ENCODE measurements at places on chromosomes 5 and 9.

GRCh38 chr5:172911976-172912375 lies 47.2 kb upstream of the RPL26L1 start:
- DNase-seq, result no peak

GRCh38 chr9:29214154-29214689 lies 1640.9 kb upstream of the C9orf72 start:
- DNase-seq, result peak; percentile 63

- DNase-seq, result peak; percentile 31
Observed at GRCh38 chr9:34665381-34666250, 3.2 kb upstream of the CCL27 start.

DNA sequence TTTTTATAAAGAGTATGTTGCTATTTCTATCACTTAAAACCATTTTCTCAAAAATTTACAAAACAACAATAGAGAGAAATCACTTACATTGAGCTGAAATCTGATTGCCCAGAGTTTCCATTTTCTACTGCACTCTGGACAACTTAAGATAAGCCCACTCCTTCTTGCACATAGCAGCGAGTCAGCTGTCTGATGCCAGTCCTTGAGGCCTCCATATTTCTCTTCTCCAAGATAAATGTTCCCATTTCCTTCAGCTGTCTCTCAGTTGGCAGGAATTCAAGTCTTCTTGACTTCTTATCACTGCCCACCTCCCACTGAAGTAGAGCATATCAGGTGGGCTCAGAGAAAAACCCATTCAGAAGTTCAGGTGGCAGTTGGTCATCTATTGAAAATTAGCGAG lies 78.5 kb upstream of the PIP5K1B start:
- no peak for DNase-seq

DNA sequence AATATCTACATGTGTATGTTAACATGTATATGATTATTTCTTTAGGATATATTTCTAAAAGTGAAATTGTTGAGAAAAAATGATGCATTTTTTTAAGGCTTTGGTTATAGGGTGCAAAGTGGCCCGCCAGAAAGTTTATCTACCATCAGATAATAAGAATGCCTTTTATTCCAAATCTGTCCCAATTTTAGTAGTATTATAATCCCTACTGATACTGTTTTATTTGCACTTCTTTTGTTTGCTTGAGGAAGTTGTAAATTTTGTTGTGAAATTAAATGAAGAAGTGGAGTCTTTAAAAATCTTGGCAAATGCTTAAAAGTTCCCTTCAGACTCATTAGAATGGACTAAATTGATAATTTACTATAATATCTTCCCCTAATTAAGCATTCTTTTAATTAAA lies 73.0 kb downstream of the NIPBL start:
- DNase-seq, result no peak

DNA sequence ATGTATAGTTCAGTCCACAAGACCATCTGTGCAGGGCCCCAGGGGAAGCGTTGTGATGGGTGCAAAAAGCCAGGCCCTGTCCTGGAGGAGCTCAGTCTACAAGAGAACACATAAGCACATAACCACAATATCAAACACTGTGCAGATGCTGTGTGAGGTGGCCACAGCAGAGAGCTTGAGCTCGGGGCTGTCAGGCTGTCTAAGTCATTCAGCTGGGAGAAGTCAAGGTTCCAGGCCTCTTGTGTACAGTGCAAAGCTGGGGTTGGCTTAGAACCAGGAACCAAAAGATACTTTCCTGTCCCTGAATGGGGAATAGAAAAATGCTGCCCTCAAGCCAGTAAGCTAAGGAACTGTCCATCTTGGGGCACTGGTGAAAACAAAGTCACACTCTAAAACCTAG lies 75.0 kb downstream of the PRDM6 start:
- no peak for DNase-seq

GRCh38 chr9:121564504-121565260 lies 65.0 kb upstream of the GGTA1 start:
- no peak for DNase-seq

DNA sequence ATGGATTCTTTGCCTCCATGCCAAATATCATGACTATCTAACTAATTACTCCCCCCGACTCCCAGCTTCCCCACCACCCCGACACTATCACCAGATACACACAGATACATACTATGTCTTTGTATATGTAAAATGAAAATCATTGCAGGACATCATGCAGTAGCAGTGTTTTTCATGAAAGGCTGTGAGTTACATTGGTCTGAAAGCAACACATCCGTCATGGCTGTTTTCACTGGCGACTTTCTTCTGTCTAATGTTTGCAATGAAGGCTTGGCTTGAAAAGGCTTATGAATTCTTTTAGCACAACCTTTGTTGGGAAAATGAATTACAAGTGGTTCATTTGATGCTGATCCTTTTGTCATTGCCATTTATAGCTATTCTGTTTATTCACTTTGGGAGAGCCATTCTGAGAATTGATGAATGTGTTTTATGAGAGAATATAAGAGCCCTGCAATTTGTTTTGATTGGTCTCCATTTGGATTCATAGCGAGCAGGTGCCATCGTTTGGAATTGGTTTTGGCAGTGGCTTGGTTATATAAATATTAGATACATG lies 103.4 kb downstream of the PIP5K1B start:
- no peak for DNase-seq

DNA sequence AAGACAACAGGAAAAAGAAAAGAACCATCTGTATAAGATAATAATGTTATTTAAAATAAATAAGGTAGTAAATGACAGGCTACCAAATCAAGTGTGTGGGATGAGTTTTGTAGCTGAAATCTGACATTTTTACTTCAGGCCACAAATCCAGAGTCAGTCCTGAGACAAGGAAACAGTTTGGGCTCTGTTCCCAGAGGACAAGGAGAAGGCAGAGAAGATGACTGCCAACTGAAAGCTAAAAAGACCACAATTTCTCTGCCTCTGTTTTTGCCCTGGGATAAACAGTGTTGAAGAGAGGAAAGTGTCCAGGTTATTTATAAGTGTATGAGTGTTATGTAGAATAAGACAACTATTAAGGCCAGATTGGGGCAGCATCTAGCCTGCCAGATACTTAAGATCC lies 180.5 kb downstream of the NFIB start:
- DNase-seq, result no peak

DNA sequence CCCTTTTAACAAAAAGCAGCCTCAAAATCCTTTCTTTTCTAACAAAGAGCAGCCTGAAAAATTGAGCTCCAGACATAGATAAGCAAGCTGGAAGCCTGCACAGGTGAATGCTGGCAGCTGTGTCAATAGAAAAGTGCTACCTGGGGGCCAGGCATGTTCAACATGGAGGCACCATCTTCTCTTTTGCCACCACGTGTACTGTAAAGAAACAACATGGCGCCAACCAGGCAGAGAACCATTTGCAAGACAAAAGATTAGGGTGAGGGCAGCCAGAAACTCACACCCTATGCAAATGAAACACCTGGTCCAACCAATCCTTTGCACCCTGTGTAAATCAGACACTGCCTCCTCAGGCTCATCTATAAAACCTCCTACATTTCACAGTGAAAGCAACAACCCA lies 96.0 kb downstream of the ACTL7B start:
- no peak for DNase-seq

- no peak for DNase-seq
Observed at GRCh38 chr9:121721770-121722169, 70.3 kb downstream of the DAB2IP start.

GRCh38 chr9:99085949-99086948 lies 18.7 kb upstream of the TGFBR1 start:
- DNase-seq, result no peak

- DNase-seq, result no peak
Observed at GRCh38 chr5:167029488-167029887, 1262.0 kb upstream of the WWC1 start.

DNA sequence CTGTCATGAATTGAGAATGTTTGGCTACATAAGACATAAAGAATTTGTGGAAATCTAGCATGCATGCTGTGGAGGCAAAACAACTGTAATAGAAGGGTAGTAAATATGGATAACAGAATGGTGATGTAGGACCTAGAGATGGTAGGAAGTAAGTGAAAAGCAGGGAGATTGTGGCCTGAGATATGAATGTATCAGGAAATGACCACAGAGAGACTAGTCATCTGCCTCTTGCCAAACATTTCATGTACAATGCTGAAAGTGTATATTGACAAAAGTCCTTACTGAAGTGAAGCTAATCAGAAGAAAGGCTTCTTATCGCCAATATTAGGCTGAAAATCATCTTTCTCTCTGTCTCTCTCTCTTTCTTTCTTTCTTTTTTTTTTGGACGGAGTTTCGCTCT lies 873.1 kb upstream of the CTNND2 start:
- no peak for DNase-seq

DNA sequence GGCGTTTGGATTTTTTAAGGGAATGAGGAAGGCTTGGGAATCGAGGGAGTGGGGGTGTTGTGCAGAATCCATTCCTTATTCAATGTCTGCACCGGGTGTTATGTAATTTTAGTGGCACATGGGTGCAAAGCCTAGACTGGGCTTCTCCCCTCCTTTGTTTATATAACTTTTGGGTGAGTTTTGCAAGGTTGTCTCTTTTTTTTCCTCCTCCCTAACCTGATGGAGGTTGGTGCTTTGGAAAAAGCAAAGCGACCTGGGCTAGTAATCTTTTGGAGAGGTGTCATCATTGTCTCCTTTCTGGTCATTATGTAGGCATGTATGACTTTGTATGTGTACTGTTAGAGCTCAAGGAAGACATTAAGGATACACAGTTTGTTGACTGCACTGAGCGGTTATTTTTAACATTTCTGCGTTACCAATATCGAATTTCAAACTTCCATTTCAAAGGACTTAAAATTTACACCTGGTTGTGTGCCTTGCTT lies 3.1 kb downstream of the SMARCA2 start:
- DNase-seq, result no peak

- DNase-seq, result no peak
Observed at GRCh38 chr9:83430681-83431080, 107.5 kb downstream of the FRMD3 start.

DNA sequence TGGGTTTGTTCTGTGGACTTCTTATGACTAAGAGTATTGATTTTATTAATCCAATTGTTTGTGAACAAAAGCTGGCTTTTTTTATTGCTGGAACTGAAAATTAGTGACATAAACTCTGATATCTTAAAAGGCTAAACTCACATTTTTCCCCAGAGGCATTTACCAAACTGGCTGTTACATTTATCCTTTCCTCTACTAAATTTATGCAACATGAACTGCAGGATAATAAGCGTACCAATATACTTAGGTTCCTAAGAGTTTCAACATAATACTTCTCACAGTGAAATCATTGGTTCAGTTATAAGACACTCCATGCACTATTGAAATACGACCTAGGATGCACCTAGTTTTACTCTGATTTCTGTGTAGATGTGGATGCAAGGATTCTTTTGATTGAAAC lies 560.8 kb upstream of the WWC1 start:
- DNase-seq, result no peak

DNA sequence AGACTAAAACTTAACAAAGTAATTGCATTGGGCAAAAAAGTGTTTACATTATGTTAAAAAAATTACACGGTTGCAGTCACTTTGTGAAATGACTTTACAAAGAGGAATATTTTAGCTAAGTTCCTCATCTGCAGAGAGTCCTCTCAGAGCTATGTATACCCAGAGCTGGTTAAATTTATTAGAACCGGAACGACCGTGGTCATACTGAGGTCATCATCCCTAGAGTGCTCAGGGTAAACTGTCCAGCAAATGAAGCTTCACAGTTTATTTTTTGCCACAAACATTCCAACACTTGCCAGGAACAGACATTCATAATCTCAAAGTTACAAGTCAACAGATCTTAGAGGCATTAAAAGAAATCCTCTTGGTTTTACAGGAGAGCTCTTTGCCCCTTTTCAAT lies 897 bp downstream of the ROPN1L start:
- DNase-seq, result no peak

GRCh38 chr5:151685749-151686673 lies 704 bp downstream of the SPARC start:
- peak; percentile 23 for DNase-seq

DNA sequence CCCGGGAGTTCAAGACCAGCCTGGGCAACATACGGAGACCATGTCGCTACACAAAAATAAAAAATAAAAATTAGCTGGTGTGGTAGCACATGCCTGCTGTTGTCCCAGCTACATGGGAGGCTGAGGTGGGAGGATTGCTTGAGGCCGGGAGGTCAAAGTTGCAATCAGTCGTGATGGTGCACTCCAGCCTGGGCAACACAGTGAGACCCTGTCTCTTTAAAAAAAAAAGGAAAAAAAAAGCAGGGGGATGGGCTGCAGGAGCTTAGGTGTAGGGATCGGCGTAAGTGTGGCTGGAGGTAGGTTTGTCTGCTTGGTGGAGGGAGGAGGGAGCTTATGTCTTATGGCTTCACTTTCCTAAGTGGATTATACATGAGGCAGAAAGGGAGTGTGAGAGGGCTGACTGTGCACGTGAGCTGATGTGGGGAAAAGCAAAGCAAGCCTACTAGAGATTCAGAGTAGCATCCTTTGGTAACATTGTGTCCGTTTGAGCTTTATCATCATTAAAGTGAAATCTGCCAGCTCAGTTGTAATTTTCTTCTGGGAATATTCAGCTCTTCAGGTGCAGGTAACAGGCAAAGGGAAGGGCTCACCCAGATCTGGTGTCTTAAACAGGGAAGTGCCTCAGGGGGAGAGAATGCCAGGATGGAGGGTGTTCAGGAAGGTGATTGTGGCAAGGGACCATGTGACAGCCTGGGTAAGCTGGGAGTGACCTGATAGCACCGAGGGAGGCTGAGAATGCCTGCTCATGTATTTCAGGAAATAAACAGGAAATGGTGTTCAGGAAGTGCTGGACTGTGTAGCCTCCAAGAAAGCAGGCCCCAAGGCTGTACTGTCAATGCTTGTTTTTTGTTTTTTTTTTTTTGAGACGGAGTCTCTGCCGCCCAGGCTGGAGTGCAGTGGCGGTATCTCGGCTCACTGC lies 17.6 kb upstream of the SETX start:
- DNase-seq, result no peak

GRCh38 chr9:78386348-78386747 lies 89.4 kb downstream of the PSAT1 start:
- no peak for DNase-seq

DNA sequence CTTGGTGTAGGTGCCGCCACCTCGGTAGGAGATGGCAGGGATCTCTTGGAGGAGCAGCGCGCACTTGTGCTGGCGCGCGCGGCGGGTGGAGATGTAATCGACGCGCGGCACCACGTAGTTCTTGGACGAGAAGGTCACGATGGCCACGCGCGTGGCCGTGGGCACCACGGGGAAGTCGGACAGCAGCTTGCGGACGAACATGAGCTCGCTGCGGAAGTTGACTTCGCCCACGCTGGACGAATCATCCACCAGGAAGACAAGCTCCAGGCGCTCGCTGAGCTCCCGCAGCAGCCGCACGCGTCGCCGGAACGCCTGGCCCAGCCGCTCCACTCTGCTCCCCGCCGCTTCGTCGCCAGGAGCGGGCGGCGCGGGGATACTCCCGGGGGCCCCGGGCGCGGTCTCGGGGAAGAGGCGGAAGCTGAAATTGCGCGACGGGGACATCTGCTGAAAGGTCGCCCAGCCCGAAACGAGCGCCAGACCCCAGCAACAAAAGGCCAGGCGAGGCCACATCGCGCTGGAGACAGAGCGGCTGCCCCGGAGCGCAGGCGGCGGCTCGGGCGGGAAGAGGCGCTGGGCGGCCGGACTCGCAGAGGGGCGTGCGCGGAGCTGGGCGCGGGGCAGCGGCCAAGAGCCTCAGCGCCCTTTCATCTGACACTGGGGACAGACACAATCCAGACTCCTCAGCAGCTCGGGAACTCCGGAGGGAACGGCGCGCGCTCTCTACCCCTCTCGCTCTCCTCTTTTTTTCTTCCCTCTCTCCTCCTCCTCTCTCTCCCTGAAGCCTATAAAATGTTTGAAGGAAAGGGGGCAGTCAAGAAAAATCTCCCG lies at the start of gene SVEP1:
Gene SVEP1 (minus strand): TSS at position 708 of the 828 bp plus-strand sequence. CDS start 198 bp downstream, at position 510.
- DNase-seq, result no peak

Data from NCI-H524 treated with DMSO at 0.1 percent for 48 hours (cell line).